ENCODE measurements at places on chromosomes 6 and 20.

- no peak for DNase-seq
These were observed 13.8 kb downstream of the TBPL1 start for GRCh38 chr6:133966654-133967329.

GRCh38 chr20:37071481-37071911 lies 24.3 kb downstream of the RBL1 start:
- DNase-seq = no peak

GRCh38 chr6:6494677-6495076 lies 93.8 kb upstream of the LY86 start:
- peak; percentile 70 for DNase-seq

- no peak for DNase-seq
These were observed 13.7 kb upstream of the TMEM244 start for GRCh38 chr6:129874837-129875236.
